ENCODE measurements at places on chromosomes 1 and 21.

DNA sequence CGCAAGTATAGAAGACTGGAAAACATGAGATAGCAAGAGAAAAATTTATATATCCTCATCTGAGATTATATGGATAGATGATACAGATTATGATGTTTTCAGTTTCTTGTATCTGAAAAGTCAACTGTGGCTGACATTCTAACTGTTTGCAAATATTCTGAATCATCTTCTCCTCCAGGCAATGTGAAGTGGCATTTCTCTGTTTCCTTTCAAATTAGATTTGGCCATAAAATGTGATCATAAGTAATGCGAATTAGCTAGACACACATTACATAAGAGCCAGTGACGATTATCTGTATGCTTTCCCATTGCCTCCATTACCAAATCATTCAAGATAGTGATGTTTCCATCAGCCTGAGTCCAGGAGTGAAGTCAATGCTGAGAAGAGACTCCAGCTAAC, 265.2 kb downstream of the BRINP3 start:
- DNase-seq = no peak

GRCh38 chr1:17594690-17595601, 55.4 kb downstream of the ARHGEF10L start:
- no peak for DNase-seq

- no peak for DNase-seq
Measured at GRCh38 chr1:41174170-41174569, 67.9 kb downstream of the SCMH1 start.

DNA sequence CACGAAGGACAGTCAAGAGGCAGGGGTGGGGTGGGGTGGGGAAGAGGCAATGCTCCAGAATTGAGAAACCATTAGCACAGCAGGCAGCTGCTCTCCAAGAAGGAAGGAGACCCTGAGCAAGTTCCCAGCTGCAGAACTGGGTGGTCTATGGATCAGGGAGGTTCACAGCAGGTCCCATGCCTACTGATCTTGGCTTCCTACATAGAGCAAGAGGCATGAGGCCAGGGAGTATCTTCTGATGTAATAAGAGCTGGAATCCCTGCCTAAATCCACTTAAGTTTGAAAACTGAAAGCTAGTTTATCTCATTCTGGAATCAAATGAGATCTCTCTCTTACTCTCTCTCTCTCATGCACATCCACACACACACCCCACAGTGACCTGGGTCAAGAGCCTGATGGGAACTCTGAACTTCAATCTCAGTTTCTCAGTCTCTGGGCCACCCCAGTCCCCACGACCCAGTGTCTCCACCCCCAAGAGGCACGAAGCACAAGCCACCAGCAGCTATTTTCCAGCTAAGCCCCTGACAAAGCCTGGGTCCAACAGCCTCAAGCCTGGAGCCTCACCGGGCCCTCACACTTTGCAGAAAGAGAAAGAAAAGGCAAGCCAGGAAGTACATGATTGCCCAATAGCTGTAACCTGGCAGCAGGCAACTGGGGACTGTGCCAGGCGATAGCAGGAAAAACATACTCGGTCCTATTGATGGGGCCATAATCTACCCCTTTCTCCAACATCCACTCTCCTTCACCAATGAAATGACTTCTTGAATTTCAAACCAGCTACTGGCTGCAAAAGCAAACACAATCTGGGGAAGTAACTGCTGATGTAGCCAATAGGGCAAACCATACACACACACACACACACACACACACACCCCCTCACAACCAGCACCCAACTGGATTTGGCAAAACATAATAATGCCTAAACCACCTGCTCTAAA, 2.2 kb downstream of the NUAK2 start:
- DNase-seq = no peak

DNA sequence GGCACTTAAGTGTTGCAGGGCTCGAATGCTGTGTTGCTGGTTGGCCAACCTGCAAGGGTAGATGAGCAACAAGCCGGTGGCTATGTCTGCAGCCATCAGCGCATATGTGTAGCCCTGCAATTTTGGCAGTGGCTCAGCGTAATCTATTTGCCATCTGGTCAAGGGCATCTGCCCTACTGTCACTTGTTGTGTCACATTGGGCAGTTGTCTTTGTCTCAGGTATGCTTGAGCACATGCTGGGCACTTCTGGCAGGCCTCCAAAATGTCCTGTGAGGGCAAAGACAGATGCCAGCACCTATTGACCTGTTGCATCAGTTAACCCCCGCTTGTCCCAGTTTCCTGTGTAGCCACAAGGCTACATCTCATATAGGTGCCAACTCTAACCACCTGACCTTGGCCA, 111.8 kb downstream of the GDAP2 start:
- no peak for DNase-seq

GRCh38 chr1:162928141-162928540, 67.2 kb upstream of the CCDC190 start:
- no peak for DNase-seq

GRCh38 chr1:165494949-165495857, 48.6 kb upstream of the LRRC52 start:
- DNase-seq = no peak

DNA sequence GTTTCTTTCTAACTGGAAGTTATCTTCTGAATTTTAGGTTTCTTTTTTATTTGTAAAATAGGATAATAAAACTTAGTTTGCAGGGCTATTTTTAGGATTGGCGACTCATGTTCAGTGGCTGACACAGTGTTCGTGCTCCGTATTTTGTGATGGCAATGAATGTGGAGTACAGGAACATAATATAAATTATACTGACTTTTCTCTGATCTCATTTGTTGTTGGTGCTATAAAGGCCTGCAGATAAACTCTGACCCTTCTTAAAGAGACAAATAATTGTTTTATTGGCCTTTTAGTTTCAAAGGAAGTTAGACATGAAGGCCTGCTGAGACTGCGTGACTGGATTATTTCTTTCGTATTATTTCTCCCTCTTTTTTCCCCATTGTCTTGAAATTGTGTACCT, 339.6 kb downstream of the PDE4B start:
- no peak for DNase-seq

GRCh38 chr1:95179205-95179986, 54.6 kb upstream of the RWDD3 start:
- DNase-seq = no peak

GRCh38 chr1:75087278-75087677, 46.9 kb upstream of the LHX8 start:
- DNase-seq = no peak

DNA sequence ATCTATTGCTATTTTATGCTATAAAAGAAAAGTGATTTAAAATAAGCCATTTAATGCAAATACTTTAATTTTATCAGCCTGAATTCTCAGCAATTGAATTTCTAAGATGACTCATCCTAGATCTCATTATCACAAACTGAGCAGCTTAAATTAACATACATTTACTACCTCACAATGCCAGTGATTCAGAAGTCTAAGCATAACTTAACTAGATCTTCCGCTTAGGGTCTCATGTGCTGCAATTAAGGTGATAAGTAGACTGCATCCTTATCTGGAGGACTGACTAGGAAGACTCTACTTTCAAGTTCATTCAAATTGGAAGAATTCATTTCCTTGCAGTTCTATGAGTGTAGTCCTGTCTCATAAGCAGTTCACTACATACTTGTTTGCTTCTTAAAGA, 286.6 kb downstream of the COL11A1 start:
- no peak for DNase-seq

GRCh38 chr1:117821774-117822482, 107.5 kb downstream of the GDAP2 start:
- no peak for DNase-seq

- DNase-seq = no peak
Measured at GRCh38 chr1:234691567-234691966, 81.6 kb upstream of the IRF2BP2 start.

DNA sequence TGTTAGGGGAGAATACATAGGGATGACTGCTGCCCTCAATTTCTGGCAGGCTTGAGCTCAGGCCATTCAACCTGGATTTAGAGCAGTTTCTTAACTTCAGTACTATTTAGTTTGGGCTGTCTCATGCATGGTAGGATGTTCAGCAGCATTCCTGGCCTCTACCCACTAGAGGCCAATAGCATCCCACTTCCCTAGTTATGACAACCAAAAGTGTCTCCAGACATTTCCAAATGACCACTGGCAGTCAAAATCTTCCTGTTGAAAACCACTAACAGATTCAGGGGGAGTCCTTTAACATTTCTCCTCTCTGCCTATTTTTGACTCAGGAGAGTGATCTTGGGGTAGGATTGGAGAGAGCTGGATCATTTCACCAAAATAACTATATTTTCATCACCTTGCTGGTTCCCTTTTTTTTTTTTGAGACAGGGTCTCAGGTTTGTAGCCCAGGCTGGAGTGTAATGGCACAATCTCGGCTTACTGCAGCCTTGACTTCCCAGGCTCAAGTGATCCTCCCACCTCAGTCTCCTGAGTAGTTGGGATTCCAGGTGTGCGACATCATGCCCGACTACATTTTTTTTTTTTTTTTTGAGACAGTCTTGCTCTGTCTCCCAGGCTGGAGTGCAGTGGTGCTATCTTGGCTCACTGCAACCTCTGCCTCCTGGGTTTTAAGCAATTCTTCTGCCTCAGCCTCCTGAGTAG, 8.7 kb downstream of the GNAT2 start:
- DNase-seq = no peak

GRCh38 chr1:167231873-167232450, 11.3 kb downstream of the POU2F1 start:
- DNase-seq = no peak

- no peak for DNase-seq
Measured at GRCh38 chr1:62142496-62142895, 52.2 kb upstream of the L1TD1 start.

- no peak for DNase-seq
Measured at GRCh38 chr1:36525166-36525565, 42.5 kb upstream of the CSF3R start.

GRCh38 chr1:109996476-109996875, 11.9 kb downstream of the AHCYL1 start:
- no peak for DNase-seq

DNA sequence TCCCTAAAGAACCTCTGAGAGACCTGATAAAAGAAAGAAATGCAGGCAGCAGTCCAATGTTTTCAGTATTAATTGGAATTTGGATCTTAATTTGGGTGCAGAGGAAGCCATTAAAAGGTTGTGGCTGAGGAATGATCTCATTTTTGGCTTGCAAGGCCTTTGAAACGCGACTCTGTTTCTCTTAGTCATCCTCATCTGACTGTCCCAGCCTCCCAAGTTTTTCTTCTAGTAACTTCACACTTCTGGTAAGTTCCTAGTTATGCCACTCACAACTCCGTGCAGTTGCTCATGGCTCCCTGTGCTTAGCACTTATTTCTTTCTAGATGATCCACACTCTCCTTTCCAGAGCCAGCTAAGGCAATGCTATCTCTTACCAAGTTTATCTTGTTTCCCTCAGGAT, 147.4 kb upstream of the USP24 start:
- DNase-seq = no peak

DNA sequence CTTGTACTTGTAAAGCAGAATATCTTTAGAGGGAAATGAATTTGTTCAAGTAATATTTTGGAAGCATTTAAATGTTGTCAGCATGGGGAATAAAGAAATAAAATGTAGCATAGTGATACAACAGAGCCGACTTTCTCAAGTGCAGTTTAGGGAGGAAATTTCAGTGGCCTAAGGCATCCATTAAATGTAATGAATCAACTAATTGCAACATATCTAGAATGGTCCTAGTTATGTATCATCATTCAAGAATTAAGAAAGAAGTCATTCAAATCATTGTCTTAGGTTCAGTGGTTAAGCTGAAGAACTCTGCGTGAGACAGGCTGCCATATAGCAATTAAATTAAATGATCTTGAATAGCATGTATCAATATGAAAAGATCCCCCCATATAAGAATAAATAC, 360.7 kb downstream of the TBX15 start:
- no peak for DNase-seq

DNA sequence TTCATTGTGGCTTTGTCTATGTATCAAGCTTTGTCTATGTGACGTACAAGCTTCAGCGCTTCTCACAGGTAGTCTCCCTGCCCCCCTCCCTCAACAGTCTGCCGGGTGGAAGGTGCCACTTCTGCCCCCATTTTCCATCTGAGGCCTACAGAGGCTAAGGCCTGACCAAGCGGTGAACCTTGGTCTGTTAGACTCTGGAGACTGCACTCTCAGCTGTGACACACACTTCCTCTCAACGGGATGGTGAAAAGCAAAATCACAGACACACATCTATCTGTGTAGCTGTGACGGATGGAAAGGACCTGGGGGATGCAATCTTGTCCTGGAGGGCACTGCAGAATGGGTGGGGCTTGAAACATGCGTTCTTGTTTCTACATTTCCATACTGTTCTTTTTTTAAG, 152.9 kb upstream of the EDN2 start:
- no peak for DNase-seq

DNA sequence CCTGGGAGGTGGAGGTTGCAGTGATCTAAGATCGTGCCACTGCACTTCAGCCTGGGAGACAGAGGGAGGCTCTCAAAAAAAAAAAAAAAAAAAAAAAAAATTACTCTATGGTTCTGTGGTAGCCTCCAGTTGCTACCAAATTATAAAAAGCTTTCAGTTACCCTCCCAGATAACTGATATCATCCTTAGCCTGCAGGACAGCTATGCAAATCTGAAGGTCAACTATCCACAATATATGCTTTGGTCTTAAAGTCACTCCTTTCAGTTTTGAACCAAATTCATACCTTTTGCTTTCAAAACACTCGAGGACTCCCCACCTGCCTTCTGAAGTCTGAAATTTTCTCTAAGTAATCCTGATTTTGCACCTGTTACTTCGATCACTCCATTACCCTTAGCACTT, 3.1 kb downstream of the MIXL1 start:
- DNase-seq = no peak

GRCh38 chr1:15153184-15153841, at the start of gene TMEM51:
TSS of gene TMEM51 (plus strand) at chr1:15153747. CDS start at chr1:15215088, 61,341 bp downstream.
- peak; percentile 51 for DNase-seq

DNA sequence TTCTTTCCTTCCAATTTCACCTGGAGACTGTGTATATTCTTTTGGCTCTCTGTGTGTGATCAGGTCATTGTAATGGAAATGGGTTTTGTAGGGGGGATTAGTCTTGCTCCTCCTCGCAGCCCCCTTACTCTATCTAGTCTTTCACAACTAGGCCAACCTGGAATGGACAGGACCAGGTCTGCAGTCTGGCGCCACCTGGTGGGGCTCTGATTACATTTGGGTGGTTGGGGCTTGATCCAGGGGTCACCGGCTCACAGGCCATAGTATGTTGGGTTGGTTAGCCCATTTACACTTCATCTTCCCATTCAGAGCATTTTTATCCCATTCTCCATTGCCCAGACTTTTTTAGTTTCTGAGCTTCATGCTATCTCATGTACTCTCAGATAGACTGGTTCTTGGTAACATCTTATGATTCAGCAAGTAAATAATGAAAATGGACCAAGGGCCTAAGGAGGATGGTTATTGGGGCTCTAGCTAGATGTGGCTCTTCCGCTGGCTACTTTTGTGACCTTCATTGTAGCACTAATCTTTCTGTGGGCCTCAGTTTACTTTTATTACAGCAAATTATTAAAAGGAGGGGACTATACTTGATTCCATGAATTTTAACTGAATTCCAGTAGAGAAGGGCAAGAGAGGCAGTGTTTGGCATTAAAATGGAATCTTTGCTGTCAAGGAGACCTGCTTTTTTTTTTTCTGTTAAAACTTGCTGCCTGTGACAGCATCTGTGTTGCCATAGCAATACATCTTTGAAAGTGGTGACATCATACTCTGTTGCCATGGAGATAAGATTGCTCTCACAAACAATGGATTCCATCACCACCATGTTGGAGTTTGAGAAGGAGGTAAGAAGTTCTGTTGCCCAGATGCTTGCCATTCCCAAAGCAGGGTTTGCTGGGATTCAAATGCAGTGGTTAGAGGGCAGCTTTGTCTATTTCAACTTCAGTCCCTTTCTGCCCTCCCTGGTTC, 150.1 kb downstream of the PLXNA2 start:
- DNase-seq = peak; percentile 26

Measured in NCI-H2227 treated with DMSO at 0.1 percent for 48 hours (cell line).